Dorsolateral prefrontal cortex (tissue), 122 donors: ENCODE measurements at places on chromosomes 4 and X.

DNA sequence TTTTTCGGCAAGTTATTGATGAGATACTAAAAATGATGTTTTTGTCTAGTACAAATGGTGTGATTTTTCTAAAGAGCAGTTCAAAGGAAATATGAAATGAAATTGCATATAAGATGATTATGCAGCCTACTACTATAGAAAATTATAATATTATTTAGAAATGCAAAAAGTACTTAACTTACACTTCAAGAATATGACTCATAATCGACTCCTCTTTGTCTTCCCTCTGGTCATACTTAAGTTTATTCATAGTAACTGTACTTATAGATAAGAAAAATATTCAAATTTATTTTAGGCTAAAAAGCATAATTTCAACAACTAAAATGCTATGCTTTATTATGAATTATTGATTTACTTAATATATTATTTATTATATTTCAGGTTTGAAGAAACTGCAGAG lies 33.2 kb downstream of the CEP44 start:
- DNase-seq: no peak

GRCh38 chrX:39931529-39932282 lies 166.1 kb downstream of the BCOR start:
- no peak for DNase-seq

DNA sequence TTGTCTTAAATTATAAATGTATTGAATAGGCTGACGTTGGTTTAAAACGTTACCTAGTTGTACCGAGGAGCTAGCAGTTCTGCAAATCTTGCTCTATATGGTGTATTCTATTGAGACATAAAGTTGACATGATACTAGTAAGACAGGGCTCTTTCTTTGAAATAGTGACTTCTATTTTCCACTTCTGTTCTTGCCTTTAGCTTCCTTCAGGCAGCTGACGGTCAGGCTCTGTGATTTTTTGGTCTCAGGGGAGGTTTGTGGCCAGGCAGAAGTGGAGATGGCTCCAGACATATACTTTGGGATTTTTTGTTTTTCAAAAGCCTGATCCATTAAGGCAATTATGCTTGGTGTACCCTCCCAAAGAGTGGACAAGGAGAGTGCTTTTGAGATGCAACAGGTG lies 95.2 kb downstream of the SLC34A2 start:
- no peak for DNase-seq

DNA sequence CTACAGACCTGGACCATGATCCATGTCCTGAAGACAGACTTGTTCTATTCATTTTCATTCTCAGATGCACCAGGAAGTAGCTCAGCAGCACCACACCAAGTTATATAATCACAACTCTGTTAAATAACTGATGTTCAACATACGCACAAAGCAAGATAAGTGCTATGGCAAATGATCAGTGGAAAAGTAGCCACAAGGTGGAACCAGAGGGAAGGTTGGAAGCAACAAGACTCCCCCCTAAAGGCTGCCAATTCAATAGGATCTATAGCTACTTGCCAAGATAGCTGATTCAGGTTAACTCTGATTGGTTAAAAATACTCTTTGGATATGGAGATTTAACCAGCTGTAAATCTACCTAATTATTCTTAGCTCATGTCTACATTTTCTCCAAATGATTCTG lies 23.7 kb upstream of the FAM47B start:
- DNase-seq: no peak

DNA sequence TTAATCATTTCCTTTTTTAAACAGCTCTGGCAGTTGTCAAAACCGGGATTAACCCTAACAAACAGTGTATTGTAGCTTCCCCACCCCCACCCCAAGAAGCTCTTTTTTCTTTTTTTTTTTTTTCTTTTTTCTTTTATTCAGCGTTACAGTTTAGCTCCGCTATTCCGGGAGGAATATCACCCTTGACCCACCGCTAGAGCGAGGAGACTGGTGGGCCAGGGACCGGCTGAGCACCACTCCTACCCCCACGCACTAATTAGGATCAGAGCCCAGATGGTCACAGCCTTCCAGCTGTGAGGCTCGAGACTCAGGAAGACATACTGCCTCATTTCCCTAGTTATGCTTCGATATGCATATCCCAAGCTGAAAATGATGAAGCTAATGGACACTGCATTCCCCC lies 2.0 kb downstream of the PARM1 start:
- no peak for DNase-seq

- no peak for DNase-seq
Observed at GRCh38 chrX:97556359-97556758, 672.7 kb downstream of the RPA4 start.

GRCh38 chr4:121706595-121707021 lies 9.8 kb upstream of the ANXA5 start:
- no peak for DNase-seq

- no peak for DNase-seq
Observed at GRCh38 chr4:15368856-15369255, 59.0 kb upstream of the C1QTNF7 start.

GRCh38 chr4:98298022-98298421 lies 36.8 kb downstream of the RAP1GDS1 start:
- no peak for DNase-seq

DNA sequence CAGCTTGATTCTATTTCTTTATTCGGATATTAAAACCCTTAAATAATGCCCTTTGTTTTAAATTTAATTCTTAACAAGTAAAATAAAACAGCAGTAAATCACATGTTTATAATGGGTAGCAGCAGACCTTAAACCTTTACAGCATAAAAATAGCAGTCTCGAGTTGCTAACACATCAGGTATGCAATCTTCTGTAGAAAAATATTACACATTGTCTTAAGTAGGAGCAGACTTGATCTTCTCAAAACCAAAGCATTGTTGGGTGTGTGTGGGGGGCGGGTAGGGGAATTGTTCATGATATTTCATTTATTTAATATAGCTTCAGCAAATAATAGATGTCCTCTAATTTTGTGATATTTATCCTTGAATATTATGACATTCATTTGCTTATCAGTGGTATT lies 331.4 kb downstream of the PCDH7 start:
- DNase-seq: no peak

GRCh38 chr4:128379860-128380259 lies 92.2 kb upstream of the PGRMC2 start:
- DNase-seq: no peak

- DNase-seq: no peak
Observed at GRCh38 chr4:149790172-149790907, 25.3 kb downstream of the IQCM start.
